Kidney (tissue), 22 donors: ENCODE measurements at places on chromosomes 7 and 10. TPM values are rescaled to one million over a fixed set of nuclear protein-coding genes. Genes with fewer than 3 reads are reported as not detected.

DNA sequence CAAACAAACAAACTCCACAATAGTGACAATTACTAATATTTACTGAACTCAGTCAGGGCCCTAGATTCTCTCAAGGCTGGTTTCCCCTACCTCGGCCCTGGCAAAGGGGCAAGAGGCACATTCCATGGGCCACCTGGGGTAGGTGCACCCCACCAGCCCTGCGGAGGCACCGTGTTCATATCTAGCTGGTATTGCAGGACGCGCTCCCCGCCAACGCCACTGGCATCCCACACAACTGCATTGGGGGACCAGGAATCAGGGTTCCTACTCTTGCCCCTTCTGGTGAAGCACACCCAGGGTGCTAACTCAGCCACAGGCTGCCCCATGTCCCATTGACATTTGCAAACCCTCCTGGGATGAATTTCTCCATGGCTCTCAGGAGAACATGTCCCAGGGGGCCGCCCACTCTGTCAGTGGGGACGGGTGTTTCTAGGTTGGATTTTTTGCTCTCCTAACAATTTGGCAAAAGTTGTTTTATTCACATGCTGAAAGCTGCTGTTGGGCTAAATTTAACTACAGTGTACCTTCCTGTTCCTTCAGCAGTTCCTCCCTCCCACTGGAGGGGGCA is 76.7 kb downstream of the ZRANB1 start:
- DNase-seq, result no peak

GRCh38 chr7:132053871-132054270 is 497.4 kb upstream of the PODXL start:
- DNase-seq, result no peak

- DNase-seq, result no peak
These were observed 19.4 kb downstream of the COPG2 start for GRCh38 chr7:130649004-130649790.

GRCh38 chr10:23075672-23076071 is 19.7 kb upstream of the MSRB2 start:
- no peak for DNase-seq

DNA sequence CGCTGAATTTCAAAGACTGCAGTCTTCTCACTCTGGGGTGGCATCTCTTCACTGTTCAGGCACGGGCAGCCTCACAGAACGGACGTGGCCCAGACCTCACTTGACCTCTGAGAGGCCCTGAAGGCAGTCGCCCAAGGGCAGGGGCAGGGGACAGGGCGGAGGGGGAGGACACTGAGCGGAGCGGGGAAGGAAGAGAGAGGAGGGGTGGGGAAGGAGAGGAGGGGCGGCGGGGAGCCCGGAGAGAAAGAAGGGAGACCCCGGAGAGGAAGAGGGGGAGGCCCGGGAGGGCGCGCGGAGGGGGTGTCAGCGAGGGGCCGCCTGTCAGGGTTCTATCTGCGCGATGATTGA is 58.7 kb upstream of the COMTD1 start:
- no peak for DNase-seq

DNA sequence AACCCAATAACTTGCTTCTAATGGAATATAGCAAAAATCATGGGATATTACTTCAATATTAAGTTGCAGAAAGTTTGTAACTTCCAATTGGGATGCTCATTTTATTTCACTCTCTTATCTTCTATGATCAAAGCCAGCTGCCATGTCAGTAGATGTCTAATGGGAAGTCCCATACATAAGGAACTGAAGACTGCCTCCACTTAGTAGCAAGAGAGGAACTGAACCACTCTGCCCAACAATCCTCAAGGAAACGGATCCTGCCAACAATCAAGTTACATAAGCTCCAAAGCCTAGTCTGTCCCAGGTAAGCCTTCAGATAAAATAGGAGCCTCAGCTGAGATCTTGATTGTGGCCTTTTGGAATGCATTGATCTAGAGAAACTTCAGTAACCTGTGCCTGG is 431.5 kb upstream of the PCDH15 start:
- DNase-seq, result no peak

GRCh38 chr10:83038631-83039030 is 1100.7 kb upstream of the GHITM start:
- no peak for DNase-seq

GRCh38 chr7:81790686-81791085 is 20.8 kb upstream of the HGF start:
- no peak for DNase-seq

GRCh38 chr10:122421742-122422141 is 32.7 kb upstream of the ARMS2 start:
- DNase-seq, result no peak

- no peak for DNase-seq
These were observed 174.5 kb downstream of the ZNF365 start for GRCh38 chr10:62548686-62549085.

- no peak for DNase-seq
These were observed 166.8 kb downstream of the IQUB start for GRCh38 chr7:123367484-123368122.

DNA sequence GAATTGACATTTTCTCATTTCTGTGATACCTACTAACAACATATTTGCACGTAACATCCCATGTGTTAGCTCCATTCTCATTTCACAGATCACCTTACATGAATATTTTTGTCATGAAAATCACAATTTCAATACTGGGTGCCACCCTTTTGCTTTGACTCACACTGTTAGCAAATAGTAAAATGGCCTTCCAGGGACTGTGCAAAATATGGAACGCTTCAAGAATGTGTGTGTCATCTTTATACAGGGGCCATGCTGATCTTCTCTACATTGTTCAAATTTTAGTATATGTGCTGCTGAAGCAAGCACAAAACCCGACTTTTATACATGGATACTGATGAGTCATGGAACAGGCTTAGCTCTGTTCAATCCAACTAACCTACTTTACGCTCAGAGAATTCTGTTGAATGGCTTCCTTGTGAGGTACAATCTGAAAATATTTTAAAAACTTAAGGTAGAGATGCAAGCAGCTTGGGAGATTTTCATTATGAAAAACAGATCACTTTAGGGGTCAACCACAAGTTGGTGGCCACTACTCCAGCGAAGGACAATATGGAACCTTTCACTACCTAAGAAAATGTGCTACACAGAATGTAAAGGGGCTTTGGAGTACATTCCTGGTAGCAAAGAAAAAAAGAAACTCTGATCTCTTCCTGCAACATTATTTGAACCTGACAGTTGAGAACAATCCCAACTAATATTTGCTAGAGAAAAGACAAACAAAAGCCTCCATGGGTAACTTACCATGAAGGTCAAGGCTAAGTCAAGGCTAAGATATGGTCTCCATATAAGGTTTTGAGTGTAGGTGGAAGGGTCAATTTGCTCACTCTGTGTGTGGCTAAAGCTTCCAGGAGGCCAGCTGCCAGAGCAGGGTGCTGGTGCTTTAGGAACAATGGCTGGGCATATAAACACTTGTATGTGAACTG is 11.9 kb downstream of the ANKRD26 start:
- DNase-seq, result no peak

The ATRNL1 gene
- 7.1 TPM for total RNA-seq

The LIPM gene
- total RNA-seq, result not detected

The WDR86 gene
- total RNA-seq, result 5.9 TPM

The CPEB3 gene
- 7.4 TPM for total RNA-seq

The CARD11 gene
- 9.6 TPM for total RNA-seq

The ATP6V0E2 gene
- 19.8 TPM for total RNA-seq

The CYP26C1 gene
- 0.35 TPM for total RNA-seq

The IGF2BP3 gene
- total RNA-seq, result 0.85 TPM
